ENCODE measurements at places on chromosomes 5 and 9.
A peak's percentile ranks its signal among the peaks of the same experiment; 100 is the strongest.

GRCh38 chr5:117488976-117489500 is 914.4 kb upstream of the SEMA6A start:
- peak; percentile 62 for DNase-seq

- no peak for DNase-seq
Measured at GRCh38 chr5:35856765-35857351, at the start of gene IL7R. Gene IL7R (plus strand): TSS chr5:35856891. CDS start chr5:35856978, 87 bp downstream.

GRCh38 chr9:111691672-111692329 is 30.4 kb downstream of the GNG10 start:
- peak; percentile 6 for DNase-seq

GRCh38 chr5:2267991-2268390 is 385.3 kb upstream of the IRX4 start:
- DNase-seq = no peak

DNA sequence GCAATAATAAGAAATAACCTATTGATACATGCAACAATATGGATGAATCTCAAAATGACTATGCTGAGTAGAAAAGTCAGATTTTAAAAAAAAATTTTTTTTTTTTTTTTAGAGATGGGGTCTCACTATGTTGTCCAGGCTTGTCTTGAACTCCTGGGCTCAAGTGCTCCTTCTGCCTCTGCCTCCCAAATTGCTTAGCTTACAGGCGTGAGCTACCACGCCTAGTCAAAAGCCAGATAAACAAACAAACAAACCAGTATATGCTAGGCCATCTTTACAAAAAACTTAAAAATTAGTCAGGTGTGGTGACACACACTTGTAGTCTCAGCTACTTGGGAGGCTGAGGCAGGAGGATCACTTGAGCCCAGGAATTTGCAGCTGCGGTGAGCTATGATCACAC is 79.0 kb downstream of the MED27 start:
- no peak for DNase-seq

DNA sequence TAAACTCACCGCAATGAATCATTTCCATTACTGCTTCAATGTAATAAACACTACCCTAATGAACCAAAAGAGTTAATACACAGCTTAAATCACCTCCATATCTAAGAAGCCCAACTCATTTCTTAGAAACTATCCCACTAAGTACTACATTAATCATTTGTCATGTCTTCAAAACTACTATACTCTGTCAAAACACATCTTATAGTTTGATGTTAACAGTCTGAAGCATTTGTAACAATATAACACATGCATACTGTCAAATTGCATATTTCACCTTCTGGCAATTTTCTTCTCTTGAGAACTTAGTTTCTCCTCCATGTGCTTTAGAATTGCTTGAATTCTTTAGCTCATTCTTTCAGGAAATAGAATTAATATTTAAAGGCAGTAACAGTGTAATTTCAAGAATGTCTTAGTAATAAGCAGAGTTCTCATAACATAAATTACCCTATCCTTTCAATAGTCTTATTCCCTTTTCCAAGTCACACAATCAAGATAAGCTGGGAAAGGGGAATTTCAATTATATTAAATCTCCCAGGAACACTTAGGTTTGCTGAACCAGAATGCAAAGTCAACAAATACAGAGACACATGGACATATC is 199.7 kb downstream of the ATPSCKMT start:
- no peak for DNase-seq

- DNase-seq = no peak
Measured at GRCh38 chr5:179204572-179204971, 140.7 kb downstream of the ADAMTS2 start.

- DNase-seq = no peak
Measured at GRCh38 chr5:132895719-132896305, 22.3 kb downstream of the LEAP2 start.

GRCh38 chr5:68436686-68437520 is 221.3 kb downstream of the PIK3R1 start:
- no peak for DNase-seq

DNA sequence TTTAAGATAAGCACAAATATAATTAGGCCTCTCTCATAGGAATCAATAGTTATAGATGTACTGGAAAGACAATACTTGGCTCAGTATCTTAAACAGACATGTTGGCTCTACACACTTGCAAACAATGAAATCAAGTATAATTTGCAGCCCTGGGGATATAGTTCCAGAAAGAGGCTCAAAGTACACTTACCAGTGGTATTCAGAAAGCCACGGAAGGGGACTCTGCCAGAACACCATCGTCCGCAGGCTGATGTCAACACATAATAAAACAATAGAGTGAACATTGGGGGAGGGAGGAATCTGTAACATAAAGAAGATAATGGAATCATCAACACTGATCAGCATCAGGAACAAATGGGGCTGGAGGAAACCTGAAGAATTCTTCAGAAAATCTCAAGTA is 31.2 kb upstream of the EBF1 start:
- no peak for DNase-seq

DNA sequence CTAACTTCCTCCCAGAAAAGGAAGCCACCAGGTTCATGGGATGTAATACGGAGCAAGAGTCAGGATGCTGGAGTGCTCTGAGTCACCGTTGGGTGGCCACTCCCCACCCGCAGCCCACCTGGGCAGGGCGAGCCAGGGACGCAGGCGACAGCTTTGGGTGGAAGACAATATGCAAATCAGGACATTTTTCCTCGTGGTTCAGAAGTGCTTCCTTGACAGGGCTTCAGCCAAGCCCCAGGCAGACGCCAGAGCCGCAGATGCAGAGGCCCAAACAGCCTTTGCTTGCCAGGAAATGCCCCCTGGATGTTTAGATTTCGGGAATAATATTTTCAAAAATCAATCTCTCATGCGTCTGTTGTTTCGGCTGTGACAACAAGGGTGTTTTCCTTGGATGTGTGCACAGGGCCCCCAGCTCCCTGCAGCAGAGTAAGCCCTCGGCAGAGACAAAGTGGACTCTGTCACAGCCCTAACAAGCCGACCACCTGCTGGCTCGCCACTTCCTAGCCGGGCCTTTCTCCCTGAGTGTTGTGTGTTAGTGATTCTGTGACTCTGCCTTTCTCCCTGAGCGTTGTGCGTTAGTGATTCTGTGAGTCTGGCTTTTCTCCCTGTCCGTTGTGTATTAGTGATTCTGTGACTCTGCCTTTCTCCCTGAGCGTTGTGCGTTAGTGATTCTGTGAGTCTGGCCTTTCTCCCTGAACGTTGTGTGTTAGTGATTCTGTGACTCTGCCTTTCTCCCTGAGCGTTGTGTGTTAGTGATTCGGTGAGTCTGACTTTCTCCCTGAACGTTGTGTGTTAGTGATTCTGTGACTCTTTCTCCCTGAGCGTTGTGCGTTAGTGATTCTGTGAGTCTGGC is 11.8 kb upstream of the SLC9A3 start:
- DNase-seq = no peak

GRCh38 chr9:130128733-130129431 is 43.3 kb upstream of the NCS1 start:
- no peak for DNase-seq

GRCh38 chr5:43680286-43680685 is 77.3 kb downstream of the NNT start:
- DNase-seq = no peak

- DNase-seq = no peak
Measured at GRCh38 chr9:2023042-2023441, 7.9 kb downstream of the SMARCA2 start.

DNA sequence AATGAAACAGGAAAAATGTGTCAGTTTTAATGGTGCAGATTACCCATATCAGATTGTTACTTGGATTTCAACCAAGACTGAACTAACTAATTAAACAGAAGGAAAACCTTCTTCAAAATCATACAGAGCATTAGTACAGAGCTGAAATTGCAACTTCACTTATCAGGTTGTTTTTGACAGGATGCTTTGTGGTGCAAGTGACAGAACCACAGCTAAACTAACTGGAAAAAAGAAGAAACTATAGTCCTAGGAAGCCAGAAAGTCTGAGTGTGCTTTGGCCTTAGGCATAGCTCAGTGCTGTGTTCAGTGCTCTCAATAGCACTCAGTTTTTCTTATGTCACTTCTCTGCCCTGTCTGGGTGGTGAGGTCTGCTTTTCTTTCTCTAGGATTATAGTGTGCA is 267.4 kb downstream of the CHSY3 start:
- no peak for DNase-seq

DNA sequence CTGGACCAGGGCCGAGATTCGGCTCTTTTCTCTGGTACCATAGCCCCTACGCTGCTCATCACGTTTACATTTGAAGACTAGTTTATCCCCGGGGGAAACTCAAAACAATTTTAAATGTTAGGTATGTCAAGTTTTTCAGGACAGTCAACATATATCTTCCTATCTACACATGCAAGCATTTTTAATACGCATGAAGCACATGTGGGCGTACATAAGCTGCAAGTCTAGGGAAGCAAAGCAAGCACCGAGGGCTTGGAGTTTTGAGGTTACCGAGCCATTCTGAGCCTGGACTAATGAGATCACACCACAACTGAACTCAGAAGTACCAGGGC is 154.4 kb downstream of the AUH start:
- DNase-seq = no peak

- DNase-seq = no peak
Measured at GRCh38 chr9:111350556-111350955, 20.5 kb upstream of the OR2K2 start.

DNA sequence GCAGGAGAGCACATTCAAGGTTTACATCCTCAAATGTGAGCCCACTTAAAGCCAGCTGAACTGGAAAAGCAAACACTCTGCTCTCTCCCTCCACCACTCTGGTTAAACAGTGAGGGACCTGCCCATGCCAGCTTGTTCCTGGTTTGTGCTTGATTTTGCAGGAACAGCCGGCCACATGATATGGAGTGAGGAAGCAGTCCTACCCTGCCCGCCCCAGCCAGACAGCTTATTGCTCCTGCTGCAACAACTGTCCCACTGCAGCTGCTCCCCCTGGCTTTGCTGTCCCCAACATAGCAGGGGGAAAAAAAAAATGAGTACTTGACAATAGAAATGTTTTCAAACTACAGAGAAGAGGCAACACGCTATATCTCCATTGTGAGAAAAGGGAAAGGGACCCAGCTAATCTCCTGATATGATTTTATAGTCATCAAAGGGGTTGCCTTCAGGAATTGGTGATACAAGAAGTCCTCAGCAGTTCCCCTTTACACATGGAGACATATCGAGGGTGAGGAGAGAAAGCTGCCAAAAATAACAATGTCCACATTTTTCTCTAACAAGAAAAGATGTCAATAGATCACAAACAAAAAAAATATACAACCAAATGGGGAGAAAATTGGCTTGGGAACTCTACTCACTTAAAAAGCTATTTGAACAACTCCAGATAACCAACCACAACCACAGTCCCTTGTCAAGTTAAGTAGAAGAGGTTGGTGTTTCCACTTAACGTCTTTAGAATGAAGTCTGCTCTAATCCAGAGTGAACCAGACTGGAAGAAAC is 4.6 kb downstream of the MYO10 start:
- DNase-seq = peak; percentile 69

- no peak for DNase-seq
Measured at GRCh38 chr5:66207800-66208561, 63.9 kb downstream of the SREK1 start.

DNA sequence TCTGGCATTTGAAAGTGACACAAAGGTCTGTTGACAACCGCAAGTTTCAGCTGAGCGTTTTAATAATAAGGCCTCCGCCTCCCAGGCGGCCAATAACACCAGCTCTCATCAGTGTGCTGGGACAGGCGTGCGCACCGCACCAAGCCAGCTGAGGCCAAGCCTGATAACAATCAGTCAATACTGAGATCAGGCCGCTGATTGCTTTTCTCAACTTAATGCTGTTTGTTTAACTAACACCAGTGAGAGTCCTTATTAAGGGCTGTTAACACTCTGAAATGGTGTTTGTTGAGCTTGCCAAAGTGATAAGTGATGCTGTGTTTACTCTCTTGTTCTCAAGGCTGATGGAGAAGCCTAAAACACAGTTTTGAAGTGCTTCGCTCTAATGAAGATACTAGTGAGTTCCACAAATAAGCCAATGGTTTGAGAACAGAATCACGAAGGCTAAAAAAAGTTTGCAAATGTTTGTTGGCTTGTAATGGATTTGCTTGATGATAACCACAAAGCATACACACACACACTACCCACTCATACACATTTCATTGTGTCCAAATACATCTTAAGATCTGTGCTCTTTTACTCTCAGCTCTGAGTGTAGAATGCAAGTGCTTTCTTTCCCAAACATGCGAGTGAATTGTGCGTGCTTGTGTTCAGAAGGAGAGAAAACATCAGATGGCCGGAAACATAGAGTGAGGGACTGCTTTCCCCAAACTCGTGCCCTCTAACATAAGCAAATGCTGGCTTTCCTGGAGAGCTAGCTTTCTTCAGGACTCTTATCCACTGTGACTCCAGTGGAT is 330.4 kb upstream of the KLF4 start:
- DNase-seq = peak; percentile 35

DNA sequence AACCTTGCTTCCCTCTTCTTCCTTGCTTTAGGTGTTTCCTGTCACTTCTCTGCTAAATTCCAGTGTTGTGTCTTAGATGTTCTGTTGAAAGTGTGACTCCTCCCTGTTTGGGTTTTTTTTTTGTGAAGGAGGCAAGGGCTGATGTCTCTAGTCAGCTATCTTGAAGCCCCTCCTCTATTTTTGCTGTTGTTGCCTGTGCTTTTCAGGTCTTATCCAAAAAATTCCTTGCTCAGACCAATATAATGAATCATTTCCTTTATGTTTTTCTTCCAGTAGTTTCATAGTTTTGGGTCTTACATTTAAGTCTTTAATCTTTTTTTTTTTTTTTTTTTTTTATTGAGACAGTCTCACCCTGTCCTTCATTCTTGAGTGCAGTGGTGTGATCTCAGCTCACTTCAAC is 22.3 kb downstream of the RIC1 start:
- no peak for DNase-seq

DNA sequence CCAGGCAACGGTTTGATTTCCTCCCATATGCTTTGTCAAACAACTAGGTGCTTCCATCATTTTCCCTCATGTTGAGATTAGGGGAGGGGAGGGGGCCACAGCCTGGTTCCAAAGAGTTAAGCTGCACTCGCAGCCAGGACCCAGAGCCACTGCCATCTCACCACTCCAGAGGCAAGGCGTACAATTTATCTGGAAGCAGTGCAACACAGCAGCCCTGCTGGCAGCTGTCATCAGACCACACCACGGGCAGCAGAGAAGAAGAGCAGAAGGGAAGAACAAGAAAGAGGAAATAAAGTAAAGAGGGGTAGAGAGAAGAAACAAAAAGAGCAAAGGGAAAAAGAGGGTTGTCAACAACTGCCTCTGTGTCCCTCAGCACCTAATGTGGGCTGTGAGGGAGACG is 38.9 kb downstream of the MED27 start:
- DNase-seq = peak; percentile 56

DNA sequence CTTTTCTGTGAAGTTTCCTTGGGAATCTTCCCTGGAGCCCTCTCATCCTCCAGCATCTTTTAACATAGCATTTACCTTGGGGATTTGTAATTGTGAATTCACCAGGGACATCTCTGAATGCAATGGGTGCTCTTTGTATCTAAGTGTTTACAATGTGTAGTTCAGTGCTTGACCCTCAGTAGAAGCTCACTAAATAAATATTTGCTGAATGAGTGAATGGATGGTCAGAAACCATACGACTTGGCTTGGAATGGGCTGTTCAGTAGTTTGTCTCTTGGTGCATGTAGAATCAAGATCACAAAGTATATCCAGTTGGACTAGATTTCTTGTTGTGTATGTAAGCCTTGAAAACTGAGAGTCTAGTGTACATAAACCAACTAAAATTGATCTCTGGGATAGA is 81.8 kb upstream of the MEF2C start:
- peak; percentile 34 for DNase-seq

GRCh38 chr9:90033028-90033650 is 428.3 kb downstream of the GADD45G start:
- no peak for DNase-seq

- no peak for DNase-seq
Measured at GRCh38 chr9:257957-258356, 43.3 kb downstream of the DOCK8 start.

- no peak for DNase-seq
Measured at GRCh38 chr5:162990063-162990462, 447.3 kb upstream of the CCNG1 start.

Measured in SHP77 treated with DMSO at 0.1 percent for 48 hours (cell line).